Activated naive CD4-positive, alpha-beta T cell treated with anti-CD3 and anti-CD28 coated beads, Interleukin-2, amount 50 U/mL, for 72 hours (primary cell): ENCODE measurements at places on chromosomes 5 and 9.

DNA sequence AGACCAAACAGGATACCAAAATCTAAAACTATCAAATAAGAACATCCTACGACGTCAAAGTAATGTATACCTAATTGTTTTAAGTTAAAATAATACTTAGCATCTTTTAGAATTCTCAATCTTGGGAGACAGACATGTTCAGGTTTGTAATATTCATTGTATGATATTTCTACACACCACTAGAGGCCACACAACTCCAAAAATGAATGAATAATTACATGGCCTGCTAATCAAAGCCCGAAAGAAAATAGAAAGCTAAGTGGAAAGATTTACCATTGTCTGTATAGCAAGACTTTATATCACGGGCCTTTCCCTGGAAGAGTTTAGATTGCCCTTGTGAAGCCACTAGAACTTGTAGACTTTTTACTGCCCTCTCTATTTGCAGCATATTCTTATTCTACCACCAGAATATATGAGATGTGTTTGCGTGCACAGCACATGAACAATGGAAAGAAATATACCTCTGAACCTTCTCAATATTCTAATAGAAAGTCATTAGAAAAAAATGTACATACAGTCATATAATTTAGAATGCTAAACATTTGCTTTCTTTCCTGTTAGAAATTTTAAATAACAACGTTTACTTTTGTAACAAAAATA, 380.1 kb upstream of the NUDT12 start:
- DNase-seq, result no peak

DNA sequence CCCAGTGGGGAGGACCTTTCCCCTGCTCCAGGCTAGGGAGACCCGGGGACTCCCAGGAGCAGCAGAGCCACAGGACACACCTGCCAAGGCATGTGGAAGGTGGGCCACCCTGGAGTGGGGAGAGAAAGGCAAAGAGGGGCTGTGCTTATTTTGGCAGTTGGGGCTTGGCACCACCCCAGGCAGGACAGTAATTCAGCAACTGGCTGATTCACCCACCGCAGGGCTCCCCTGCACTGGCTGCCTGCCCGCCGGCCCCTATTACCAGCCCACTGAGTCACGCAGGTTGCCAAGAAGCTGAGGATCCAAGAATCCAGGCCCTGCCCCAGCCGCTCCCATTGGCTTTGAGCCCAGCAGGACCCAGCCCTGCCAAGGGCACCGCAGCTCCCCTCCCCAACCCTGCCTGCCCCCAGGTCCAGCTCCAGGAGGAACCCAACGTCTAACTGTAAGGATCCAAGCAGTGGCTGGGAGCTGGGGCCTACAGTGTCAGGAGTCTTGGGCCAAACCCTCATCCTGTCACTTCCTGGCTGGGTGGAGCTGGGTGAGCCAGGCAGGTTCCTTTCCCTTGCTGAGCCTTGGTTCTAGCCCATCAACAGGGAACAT, 14.2 kb upstream of the RALGDS start:
- DNase-seq, result no peak

DNA sequence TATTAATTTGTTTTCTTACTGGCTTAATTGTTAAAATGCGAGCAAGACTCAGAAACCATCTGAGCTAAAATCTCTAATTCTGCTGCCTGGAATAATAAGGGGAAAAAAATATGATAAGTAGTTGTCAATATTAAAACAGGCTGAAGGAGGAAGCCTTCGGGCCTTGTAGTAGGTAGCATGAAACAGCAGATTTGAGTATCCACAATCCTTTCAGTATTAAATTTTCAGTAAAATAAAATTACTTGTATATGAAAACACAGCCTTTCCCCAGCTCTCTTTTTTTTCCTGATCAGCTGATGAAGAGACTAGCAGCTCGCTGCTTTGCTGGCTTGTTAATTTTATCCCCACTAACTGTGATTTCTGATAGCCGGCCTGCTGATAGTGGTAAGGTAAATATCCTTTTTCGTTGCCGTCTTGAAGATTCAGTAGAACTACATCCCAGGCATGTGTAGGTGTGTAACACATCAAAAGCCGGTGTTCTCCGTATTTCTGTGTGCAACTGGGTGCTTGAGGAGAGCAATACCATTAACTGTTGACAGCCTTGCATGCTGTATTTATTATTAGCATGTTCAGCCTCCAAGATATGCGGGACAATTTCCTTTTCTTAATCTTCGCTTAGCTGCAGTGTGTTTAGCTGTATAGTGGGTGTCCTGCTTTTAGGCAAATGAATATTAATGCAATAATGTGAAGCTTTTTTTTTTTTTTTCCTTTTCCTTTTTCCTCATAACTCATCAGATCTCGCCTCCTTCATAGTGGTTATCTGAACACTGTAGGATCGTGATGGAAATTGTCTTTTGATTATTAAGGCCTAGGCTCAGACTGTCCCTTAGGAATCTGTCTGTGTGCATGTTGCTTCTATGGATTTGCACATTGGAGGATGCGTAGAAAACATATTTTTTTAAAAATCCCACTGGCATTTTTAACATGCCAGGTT, 144.6 kb downstream of the SMARCA2 start:
- DNase-seq, result no peak

DNA sequence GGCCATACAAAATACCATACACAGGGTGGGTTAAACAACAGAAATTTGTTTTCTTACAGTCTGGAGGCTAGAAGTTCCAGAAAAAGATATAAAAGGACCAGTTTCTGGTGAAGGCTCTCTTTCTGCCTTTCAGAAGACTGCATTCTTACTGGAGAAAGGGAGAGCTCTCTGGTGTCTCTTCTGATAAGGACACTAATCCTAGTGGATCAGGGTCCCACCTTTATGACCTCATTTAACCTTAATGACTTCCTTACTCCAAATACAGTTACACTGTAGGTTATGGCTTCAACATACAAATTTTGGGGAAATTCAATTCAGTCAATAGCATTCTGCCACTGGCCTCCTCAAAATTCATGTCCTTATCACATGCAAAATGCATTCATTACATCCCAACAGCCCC, 351.9 kb upstream of the POU5F2 start:
- DNase-seq, result no peak

DNA sequence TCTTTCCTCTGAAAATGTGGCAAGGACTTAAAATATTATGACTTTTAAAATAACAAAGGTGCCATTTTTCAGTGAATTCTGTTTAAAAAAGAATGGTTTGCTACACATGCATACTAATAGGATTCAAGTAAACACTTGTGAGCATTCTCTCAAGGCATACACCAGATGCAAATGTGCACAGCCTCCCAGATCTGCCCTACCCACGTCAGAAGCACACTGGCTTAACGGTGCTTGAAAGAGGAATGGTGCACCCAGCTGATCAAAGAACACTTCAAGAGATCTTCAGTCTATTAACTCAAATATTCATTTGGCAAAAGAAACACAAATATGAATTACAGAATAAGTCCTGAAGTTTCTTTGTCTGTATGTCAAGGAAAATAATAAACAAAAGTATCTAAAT, 15.8 kb downstream of the GABRB2 start:
- no peak for DNase-seq

- no peak for DNase-seq
Observed at GRCh38 chr5:64873441-64873840, 104.7 kb downstream of the CWC27 start.

GRCh38 chr5:109901628-109901981, 211.9 kb downstream of the MAN2A1 start:
- no peak for DNase-seq

GRCh38 chr9:69218166-69218565, 44.1 kb downstream of the TJP2 start:
- DNase-seq, result no peak

GRCh38 chr9:108412755-108413154, 443.0 kb downstream of the ACTL7B start:
- no peak for DNase-seq

- DNase-seq, result no peak
Observed at GRCh38 chr5:79200573-79201183, 35.3 kb upstream of the JMY start.

DNA sequence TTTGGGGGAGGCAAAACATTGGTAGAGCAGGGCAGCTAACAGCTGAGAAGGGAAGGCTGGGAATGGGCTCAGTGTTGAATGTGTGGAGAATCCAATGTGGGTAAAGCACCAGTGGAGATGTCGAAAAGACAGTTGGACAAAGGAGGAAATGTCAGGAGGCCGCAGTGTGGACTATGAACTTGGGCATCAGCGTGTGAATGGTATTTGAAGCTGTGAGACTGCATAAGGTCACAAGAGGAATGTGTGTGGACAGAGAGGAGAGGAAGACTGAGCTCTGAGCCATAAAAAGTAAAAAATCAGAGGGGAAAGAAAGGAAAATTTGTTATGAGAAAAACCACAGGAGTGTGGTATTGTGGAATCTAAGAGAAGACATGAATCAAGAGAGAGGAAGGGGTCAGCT, 99.4 kb upstream of the ADAMTS16 start:
- DNase-seq, result no peak

DNA sequence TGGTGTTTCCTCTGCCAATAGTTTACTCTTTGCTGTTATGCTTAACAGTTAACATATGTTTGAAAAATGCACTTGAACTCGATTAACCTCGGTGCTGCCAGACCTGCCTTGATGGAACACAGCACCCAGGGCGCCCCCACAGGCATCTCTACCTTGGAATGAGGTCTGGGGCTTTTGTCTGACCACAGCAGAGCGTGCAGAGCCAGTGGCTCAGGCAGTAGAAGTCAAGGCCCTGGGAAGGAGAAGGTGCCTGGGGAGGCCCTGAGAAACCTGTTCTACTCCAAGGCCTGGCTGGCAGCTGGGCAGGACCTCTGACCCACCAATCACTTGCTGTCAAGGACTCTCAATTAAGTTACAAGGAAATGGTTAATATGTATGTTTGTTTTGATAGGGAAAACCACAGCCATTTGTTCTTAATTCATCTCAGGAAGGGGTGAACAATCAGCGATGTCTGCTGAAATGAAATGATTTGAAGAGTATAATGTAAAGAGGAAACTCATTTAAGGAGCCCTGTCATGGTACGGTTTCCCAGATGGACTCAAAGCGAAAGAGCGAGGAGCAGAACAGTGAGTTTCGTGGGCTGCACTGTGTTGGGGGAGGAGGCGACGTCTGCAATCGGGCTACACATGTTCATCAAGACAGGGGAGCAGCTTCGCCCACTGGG, 21.9 kb downstream of the MACROH2A1 start:
- peak; percentile 42 for DNase-seq

DNA sequence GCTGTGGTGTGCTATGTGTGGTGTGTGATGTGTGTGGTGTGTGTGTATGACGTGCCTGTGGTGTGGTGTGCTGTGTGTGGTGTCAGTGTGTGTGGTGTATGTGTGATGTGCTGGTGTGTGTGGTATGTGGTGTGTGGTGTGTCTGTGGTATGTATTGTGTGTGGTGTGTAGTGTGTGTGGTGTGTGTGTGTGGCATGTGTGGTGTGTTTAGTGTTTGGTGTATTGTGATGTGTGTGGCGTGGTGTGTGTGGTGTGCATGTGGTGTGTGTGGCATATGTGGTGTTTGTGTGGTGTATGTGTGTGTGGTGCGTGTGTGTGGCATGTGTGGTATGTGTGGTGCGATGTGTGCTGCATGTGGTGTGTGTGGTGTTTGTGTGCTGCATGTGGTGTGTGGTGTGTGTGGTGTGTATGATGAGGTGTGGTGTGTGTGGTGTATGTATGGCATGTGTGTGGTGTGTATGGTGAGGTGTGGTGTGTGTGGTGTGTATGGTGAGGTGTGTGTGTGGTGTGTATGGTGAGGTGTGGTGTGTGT, 18.3 kb upstream of the RNU6ATAC start:
- DNase-seq, result peak; percentile 44

GRCh38 chr5:163706053-163706771, 200.8 kb downstream of the MAT2B start:
- no peak for DNase-seq

DNA sequence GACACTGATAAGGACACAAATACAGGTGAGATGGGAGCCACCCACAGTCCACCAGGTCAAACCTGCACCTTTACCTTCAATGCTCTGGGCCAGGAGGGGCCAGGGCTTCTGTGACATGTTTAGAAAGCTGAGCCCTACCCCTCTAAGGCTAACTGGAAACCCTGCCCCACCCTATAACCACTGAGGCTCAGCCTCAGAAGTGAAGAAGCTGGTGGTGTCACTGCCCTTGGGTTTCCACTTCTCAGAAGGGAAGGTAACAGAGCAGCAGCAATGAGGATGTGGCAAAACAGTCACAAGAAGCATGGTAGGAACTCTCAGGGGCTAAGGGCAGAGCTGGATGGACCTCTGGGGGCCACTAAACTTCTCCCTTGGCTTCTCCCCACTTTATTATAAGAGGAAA, 6.0 kb downstream of the PDGFRB start:
- no peak for DNase-seq

GRCh38 chr5:158166424-158166823, 307.5 kb upstream of the CLINT1 start:
- DNase-seq, result no peak

GRCh38 chr9:117587263-117587662, 116.9 kb upstream of the TLR4 start:
- DNase-seq, result no peak

DNA sequence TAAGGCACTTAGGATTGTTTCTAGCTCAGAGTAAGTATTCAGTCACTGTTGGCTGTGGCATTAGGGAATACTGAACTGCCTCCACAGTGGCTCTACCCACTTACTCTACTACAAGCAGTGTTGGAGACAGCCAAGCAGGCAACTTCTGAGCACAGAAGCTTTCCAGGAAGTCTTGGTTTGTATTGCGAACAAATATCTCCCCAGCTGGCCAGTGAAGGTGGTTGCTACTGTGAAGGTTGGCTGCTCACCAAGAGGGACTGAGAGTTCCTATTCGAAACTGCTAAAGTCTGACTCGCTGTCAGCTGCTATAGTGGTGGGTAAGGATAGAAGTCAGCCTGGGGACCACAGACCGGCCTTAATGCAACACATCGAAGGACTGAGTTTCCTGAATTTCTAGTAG, 319.1 kb downstream of the KIF4B start:
- no peak for DNase-seq

DNA sequence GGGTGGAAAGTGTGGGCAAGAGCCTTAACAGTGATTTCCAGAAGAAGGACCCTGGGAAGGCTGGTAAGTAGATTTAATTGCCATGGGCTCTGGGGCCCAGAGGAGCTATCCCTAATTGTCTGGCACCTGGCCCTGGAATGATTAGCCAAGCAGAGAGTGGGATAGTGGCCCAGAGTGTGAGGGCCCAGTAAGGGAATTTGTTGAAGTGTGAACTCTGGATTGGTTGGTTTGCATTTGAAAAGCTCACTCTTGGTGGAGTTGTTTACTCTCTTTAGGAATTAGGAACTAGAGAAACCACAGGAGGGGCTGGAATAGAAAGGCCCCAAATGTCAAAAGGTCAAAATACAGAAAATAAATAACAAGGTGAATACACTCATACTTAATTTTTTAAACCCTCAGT, 207.1 kb downstream of the GABRG2 start:
- no peak for DNase-seq

- no peak for DNase-seq
Observed at GRCh38 chr9:16532272-16532671, 338.2 kb downstream of the BNC2 start.

- DNase-seq, result peak; percentile 61
Observed at GRCh38 chr9:37953775-37954437, 50.0 kb upstream of the SLC25A51 start.

- no peak for DNase-seq
Observed at GRCh38 chr5:159814222-159814621, 102.1 kb upstream of the ADRA1B start.

- no peak for DNase-seq
Observed at GRCh38 chr9:98154678-98155077, 35.7 kb upstream of the TRIM14 start.
